Heart left ventricle (tissue), 16 donors: ENCODE measurements at places on chromosomes 1 and 21.

- H3K4me3 ChIP-seq = no peak overlapping the region
- H3K36me3 ChIP-seq = no peaks in the 10 kb centered on the region
- H3K4me1 ChIP-seq = no peaks in the 10 kb centered on the region
- H3K27ac ChIP-seq = no peak overlapping the region
- DNase-seq = peak; percentile 24
Observed at GRCh38 chr1:17922833-17923232, 167.7 kb downstream of the ACTL8 start.

DNA sequence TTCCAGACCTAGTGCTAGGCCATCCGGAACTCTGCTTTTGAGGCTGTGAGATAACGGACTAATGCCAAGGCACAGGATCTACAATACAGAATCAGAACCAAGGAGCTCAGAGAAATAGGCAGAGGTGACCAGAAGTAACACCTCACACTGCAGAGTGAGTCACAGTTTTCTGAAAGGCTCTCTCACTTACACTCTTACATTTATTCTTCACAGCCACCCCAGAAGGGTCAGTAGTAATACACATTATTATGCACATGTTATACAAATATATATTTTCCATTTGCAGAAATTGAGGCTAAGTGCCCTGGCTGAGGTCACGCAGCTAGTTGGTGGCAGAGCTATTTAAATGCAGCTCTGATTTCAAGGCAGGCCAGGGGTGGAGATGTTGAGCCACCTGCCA, 542.5 kb downstream of the OMA1 start:
- DNase-seq = no peak
- H3K27ac ChIP-seq = no peak overlapping the region
- no peak overlapping the region for H3K4me3 ChIP-seq
- H3K36me3 ChIP-seq = no peaks in the 10 kb centered on the region

- no peaks in the 10 kb centered on the region for H3K36me3 ChIP-seq
- DNase-seq = peak; percentile 66
- no peak overlapping the region for H3K27ac ChIP-seq
- peaks cover 51% of the 10 kb centered on the region for H3K4me1 ChIP-seq
Observed at GRCh38 chr1:81920245-81920740, 119.6 kb downstream of the ADGRL2 start.

DNA sequence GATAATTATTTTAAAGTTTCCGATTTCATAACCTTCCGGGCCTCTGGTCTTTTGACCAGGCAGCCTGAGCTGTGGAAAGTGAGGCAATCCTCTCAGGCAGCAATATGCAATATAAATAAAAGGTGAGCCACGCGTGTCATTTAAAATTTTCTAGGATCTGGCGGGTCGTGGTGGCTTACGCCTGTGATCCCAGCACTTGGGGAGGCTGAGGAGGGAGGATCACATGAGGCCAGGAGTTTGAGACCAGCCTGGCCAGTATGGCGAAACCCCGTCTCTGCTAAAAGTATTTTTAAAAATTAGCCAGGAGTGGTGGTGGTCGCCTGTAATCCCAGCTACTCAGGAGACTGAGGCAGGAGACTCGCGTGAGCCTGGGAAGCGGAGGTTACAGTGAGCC, 546 bp upstream of the ZNF695 start:
- no peaks in the 10 kb centered on the region for H3K27me3 ChIP-seq
- peak overlapping the region; percentile 68 for H3K4me3 ChIP-seq
- H3K4me1 ChIP-seq = no peaks in the 10 kb centered on the region
- H3K27ac ChIP-seq = no peak overlapping the region

DNA sequence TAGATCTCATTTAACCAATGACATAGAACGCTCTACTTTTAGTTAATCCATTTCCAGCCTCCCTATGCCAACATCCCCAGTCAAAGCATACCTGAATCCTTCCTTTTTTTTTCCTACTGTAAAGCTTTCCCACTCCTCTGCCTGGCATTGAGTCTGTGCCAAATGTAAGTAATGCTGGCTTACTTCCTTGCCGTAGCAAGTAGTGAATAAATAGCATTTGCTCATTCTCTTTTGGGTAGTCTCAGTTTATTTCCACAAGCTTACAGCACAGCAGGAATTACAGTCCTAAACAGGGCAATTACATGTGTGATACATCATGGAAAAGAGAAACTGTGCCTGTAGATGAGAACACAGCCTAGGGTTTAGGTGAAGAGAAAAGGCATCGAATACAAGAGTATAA, 352.6 kb upstream of the NEGR1 start:
- H3K4me3 ChIP-seq = no peak overlapping the region
- H3K27ac ChIP-seq = no peak overlapping the region

DNA sequence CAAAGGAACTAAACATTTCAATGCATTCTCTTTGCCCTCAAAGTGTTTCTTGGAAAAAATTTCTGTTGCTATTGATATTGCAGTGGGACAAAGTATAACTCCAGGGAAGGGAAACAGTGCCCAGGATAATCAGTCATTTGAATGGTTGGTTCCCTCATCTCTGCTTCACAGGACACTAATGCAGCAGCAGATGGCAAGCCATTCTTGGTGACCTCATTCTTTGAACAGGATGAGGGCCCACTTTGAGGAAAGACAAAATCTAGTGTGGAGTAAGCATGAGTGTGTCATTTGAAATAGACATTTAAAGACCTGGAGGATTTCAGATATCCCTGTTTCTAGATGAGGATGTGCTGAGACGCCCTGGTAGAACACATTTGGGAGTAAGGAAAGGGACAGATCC, 32.3 kb downstream of the CHRM3 start:
- no peak overlapping the region for H3K4me3 ChIP-seq
- no peaks in the 10 kb centered on the region for H3K27me3 ChIP-seq
- H3K27ac ChIP-seq = no peak overlapping the region

GRCh38 chr1:6688001-6688400, 13.6 kb downstream of the DNAJC11 start:
- no peaks in the 10 kb centered on the region for H3K36me3 ChIP-seq
- H3K27ac ChIP-seq = no peak overlapping the region
- no peaks in the 10 kb centered on the region for H3K4me1 ChIP-seq

DNA sequence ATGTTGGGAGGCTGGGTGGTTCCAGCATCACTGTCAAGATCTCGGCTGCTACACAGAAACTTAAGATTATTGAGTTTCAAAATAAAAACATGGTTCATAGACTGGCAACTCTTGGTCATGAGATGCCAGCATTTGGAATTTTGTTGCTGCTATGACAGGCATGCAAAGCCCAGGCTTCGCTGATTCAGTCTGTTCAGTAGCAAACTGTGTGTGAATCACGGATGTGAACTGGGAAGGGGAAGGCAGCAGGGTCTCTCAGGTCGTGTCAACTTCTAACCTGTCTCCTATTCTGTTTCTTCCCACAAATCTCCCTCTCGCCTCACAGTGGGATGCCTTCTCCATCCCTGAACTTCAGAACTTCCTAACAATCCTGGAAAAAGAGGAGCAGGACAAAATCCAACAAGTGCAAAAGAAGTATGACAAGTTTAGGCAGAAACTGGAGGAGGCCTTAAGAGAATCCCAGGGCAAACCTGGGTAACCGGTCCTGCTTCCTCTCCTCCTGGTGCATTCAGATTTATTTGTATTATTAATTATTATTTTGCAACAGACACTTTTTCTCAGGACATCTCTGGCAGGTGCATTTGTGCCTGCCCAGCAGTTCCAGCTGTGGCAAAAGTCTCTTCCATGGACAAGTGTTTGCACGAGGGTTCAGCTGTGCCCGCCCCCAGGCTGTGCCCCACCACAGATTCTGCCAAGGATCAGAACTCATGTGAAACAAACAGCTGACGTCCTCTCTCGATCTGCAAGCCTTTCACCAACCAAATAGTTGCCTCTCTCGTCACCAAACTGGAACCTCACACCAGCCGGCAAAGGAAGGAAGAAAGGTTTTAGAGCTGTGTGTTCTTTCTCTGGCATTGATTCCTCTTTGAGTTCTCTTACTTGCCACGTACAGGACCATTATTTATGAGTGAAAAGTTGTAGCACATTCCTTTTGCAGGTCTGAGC, 25.5 kb downstream of the EIF2D start:
- H3K4me1 ChIP-seq = peaks cover 12% of the 10 kb centered on the region
- no peaks in the 10 kb centered on the region for H3K27me3 ChIP-seq
- no peak for DNase-seq
- peaks cover 70% of the 10 kb centered on the region for H3K36me3 ChIP-seq
- H3K4me3 ChIP-seq = no peak overlapping the region

GRCh38 chr1:183155939-183156338, 30.1 kb upstream of the LAMC2 start:
- H3K27me3 ChIP-seq = no peaks in the 10 kb centered on the region
- no peaks in the 10 kb centered on the region for H3K36me3 ChIP-seq
- H3K4me1 ChIP-seq = no peaks in the 10 kb centered on the region
- DNase-seq = no peak
- H3K4me3 ChIP-seq = no peak overlapping the region
- no peak overlapping the region for H3K27ac ChIP-seq

DNA sequence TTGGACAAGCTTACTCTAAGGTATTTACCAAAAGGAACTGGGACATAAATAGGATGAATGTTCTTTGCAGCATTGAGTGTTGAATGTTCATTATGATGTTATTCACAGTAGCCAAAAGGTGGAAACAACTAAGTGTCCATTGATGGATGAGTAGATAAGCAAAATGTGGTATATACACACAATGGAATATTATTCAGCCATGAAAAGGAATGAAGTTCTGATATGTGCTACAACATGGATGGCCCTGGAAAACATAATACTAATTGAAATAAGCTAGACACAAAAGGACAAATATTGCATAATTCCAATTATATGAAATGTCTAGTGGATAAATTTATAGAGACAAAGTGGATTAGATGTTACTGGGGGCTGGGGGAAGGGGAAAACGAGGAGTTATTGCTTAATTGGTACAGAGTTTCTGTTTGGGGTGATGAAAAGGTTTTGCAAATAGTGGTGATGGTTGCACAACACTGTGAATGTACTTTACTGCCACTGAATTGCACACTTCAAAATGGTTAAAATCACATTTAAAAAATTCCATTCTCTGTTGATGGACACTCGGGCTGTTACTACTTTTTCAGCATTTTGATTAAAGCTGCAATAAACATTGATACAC, 2.9 kb downstream of the MTARC1 start:
- no peak for DNase-seq
- H3K4me1 ChIP-seq = peaks cover 5% of the 10 kb centered on the region
- H3K36me3 ChIP-seq = peaks cover 6% of the 10 kb centered on the region
- H3K27me3 ChIP-seq = no peaks in the 10 kb centered on the region
- no peak overlapping the region for H3K27ac ChIP-seq

GRCh38 chr1:207805841-207806421, 54.1 kb downstream of the CD46 start:
- peak overlapping the region; percentile 85 for H3K27ac ChIP-seq
- H3K4me1 ChIP-seq = peaks cover 72% of the 10 kb centered on the region
- peak; percentile 77 for DNase-seq
- H3K36me3 ChIP-seq = peaks cover 100% of the 10 kb centered on the region

- H3K4me1 ChIP-seq = peaks cover 26% of the 10 kb centered on the region
- no peak for DNase-seq
- H3K36me3 ChIP-seq = no peaks in the 10 kb centered on the region
- H3K27ac ChIP-seq = no peak overlapping the region
- no peaks in the 10 kb centered on the region for H3K27me3 ChIP-seq
- H3K4me3 ChIP-seq = no peak overlapping the region
Observed at GRCh38 chr1:234730770-234731568, 121.0 kb upstream of the IRF2BP2 start.

- no peaks in the 10 kb centered on the region for H3K27me3 ChIP-seq
- no peak overlapping the region for H3K4me3 ChIP-seq
- no peak overlapping the region for H3K27ac ChIP-seq
- H3K36me3 ChIP-seq = peaks cover 58% of the 10 kb centered on the region
- H3K4me1 ChIP-seq = no peaks in the 10 kb centered on the region
- no peak for DNase-seq
Observed at GRCh38 chr1:32321712-32322291, 14.2 kb downstream of the MARCKSL1 start.

- H3K27me3 ChIP-seq = no peaks in the 10 kb centered on the region
- no peak overlapping the region for H3K4me3 ChIP-seq
- DNase-seq = peak; percentile 95
- H3K36me3 ChIP-seq = peaks cover 85% of the 10 kb centered on the region
Observed at GRCh38 chr1:41003640-41004220, 17.8 kb downstream of the SLFNL1 start.
